NCI-H774 (cell line): ENCODE measurements at places on chromosomes 5 and 9.

DNA sequence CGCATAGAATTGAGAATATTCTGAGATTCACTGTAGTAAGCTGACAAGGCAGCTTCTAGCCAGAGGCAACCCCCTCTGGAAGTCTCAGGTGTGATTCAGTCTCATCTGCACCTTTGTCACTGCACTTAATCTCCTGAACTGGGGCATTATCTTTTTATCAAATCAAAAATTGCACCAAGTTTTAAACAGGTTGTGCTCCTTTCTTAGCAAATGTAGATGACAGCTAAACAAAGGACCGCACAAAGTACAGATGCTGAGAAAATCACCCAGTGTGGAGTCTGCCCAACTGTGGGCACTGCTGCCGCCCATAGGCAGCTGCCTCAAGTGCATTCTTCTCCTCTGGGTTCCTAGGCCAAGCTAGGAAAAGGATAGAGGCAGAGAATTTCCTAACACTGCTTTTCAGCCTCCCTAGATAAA lies 51.1 kb downstream of the STARD4 start:
- DNase-seq: peak; percentile 17

GRCh38 chr9:21294364-21294774 lies 10.7 kb downstream of the IFNA5 start:
- no peak for DNase-seq

- no peak for DNase-seq
These were observed 14.4 kb downstream of the SLC12A7 start for GRCh38 chr5:1097381-1097987.

DNA sequence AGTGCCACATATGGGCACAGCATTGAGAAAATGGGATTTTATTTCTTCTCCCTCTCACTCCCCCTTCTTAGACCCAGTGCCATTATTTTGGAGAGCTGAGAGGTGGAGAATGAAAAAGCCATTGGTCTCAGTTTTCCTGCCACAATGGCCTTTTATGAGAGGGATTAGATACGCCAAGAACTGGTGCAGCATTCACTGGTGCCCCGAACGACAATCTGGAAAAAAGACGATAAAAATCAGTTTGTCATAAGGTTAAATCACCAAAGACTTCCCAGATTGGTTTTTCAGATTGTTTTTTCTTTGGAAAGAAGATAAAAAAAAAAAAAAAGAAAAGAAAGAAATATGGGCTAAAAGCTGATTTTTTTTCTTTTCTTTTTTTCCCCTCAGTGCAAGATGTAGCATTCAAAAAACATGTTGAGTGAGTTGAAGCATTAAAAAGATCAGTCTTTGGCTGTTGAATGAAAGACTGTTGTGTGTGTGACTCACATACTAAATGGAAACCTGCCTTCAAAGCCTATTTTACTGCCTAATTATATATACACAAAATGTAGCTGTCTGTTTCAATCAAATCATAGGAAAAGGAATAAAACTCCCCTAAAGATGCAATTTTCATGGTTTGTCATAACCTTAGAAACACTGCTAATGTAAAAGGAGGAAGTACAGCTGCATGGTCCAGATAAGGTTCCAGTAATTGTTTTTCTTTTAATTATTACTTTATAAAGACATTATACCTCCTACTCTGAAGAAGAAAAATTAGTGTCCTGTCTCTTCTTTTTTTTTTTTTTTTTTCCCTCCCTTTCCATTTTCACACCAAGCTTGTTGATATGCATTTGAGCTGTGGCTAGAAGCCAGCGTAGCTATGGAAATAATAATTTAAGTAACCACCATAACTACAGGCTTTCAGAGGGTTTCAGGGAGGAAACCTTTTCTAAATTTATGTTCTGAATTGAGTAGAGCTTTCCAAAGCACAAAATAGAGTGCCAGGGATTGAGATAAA lies 27.2 kb upstream of the ZNF608 start:
- no peak for DNase-seq

DNA sequence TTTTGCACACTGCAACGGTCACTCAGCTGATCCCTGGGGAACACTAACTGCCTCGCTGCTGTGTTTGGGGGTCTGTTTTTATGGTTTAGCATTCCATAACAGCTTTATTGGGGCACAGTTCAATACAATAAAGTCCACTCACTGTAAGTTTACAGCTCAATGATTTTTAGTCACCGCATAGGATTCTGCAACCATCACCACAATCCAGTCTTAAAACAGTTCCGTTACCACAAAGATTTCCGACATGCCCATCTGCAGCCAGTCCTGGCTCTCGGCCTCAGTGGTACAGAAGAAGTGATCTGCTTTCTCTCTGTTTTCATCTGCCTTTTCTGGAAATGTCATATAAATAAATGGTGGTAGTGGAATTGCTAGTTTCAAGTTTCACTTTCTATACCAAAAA lies 23.6 kb downstream of the OR2V2 start:
- DNase-seq: no peak

DNA sequence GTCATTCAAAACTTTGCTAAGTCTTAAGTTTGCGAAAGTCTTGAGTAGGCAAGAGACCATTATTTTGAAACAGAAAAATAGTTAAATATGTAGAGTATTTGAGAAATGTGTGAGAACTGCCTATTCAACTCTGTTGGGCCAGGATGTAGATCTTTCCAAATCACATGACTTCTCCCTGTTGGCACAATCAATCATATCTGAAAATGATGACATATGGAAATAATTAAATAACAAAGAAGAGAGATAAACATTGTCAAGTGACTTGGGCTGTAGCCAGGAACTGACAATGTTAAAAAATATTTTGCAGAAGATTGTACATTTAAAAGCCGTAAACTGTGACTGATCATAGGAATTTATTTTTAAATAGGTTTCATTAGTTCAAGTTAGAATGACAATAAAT lies 104.6 kb upstream of the IL6ST start:
- DNase-seq: no peak

- no peak for DNase-seq
These were observed 207.6 kb downstream of the CETN3 start for GRCh38 chr5:90201923-90202322.

DNA sequence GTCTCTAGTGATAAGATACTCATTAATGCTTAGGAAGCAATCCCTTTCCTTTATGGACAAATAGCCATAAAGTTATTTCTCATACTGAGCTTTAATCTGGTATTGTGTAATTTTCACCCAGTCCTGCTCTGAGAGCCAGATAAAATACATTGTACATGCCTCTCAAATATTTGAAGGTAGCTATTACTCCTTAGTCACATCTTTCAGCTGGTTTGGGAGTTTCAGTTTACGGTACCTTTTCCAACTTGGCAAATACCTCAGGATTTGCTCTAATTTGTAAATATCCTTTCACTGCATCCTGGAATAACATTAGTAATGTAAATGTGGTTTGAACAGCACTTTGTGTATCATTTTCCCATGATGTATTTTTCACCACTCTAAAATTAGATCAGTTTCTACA lies 47.4 kb downstream of the ABHD17B start:
- no peak for DNase-seq

DNA sequence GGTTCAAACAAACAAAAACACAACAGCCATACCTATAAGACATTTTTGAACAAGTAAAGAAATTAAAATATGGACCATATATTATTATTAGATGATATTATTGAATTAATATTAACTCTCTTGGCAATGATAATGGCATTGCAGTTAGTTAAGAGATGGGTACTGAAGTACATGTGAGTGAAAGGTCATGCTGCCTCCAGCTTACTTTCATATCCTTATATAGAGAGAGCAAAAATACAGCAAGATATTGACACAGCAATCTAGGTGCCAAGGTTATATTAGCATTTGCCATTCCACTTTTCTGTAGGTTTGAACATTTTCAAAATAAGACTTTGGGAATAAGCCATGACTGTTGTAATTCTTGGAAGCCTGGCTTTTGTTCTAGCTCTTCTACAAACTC lies 6.1 kb downstream of the TNFSF8 start:
- DNase-seq: no peak
